ENCODE measurements at places on chromosomes 2 and 18.
A peak's percentile ranks its signal among the peaks of the same experiment; 100 is the strongest.

- no peak for DNase-seq
These were observed 91.7 kb upstream of the SPTBN1 start for GRCh38 chr2:54364409-54364808.

DNA sequence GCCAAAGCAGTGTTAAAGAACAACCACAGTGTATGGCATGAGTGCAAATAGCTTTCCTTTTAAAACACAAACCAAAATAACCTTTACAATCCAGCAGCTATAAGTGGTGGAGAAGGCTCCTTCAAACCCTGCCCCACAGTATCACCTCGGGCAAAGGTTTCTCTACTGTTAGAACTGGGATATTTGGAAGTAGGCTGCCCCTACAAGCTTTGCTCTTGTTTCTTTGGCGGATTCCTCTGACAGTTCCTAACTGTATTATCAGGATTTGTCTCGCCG, 214.8 kb downstream of the ZNF521 start:
- DNase-seq, result no peak

DNA sequence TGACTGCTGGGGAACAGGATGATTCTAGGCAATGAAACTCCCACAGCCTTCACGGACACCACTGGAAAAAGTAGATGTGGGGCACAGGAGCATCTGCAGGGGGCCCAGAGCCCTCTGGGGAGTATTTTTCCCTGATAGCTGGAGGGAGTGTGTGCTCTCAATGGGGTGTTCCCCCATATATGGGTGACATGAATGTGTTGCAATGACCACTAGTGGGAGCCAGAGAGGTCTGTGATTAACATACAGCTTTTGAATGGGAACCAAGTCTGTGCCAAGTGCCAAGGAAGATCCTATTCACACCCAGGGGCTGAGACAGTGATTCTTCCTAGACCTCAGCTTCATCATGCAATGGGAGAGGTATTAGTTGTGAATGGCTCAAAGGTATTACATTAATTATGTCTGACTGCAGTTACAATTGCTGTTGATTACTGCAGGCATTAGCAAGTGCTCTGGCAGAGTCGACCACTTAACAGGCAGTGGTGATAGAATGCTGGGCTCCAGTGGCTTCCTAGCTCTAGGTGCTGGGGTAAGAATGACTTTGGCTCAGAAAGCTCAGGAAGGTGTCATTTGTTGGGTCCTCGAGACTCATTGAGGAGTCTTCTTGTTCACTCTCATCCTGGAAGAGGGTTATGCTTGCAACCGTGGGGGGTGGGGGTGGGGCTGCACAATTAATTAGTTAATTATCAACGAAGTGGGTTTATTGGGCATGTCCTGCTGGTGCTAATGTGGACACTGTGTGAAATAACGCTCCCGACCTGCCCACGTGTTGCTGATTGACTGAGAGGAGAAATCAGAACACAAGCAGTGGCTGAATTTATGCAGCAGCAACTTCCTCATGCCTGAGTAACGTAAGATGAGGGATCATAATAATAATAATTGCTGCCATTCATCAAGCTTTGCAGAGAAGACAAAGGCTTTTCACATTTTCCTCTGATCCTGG, 194.1 kb downstream of the CLIP4 start:
- DNase-seq, result peak; percentile 48

DNA sequence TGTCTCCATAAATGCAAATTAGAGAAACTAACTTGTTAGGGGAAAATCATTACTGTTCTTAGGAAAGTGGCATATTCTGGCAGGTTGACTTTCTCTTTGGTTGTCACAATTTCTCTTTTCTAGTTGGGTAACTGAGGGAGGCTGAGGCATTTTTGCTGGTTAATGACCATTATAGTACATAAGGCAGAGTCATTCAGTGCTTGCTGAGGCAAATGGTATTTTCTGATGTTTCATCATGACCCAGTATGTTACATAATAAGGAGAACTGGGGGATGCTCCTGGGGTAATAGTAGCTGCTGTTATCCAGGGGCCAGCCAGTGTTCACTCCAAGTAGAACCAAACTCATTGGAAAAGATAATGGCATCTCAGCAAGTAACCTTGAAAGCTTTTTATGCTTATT, 62.3 kb downstream of the ITGA6 start:
- no peak for DNase-seq

DNA sequence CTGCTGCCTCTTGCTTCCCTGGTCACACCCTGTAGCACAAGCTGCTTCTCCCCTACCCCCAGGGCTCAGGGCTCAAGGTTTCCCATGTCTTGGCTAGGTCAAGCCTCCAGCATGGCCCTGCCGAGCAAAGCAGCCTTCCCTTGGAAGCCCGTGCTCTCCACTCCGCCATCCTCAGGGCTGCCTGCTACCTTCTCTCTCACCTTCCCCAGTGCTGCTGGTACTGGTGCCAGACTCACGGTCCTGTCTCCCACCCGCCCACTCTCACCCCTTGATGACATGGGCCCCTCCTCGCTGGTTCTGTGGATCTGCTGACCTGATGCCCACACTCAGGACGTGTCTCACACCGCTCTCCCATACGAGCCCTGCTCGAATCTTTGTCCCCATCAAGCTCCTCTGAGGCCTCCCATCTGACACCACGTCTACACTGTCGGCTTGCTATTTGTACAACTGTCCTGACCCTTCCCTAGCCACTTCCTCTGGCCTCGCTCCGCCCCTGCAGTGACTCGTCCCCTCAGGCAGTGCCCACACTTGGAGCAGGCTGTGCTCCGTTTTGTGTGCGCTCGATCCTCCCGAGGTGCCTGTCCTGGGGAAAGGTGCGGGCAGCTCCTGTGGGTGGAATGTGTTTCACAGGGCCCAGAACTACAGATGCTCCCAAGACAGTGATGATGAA, 49.9 kb downstream of the ZAP70 start:
- DNase-seq, result no peak

DNA sequence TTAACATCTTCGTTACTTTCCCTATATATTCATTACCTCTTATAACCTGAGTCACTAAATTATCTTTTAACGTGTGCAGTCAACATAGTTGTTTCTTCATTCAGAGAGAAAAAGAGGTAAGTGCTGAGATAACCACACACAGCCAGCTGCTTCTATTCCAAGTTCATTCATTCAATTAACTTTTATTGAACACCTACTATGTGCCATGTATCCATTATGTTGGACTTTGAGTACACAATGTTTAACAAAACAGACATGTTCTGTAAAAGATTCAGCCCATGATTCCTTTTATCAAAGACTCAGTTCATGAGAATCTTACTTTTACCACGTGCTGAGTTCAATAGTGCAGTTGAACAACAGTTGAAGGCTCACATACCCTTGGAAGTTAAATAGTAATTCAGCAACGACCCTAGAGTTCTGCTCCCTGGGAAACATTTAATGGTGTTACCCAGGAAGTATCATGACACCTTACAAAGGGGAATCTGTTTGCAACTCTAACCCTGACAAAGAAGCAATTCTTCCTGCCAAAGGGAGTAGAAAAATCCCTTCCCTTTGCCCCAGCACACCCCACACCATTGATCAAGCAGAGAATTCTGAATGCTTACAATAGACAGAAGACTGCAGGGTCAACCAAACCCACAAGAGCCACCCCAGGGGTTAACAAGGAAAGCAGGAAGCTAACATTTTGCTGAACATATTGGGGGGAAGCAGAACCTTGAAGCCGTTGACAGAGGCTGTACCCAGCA, 595.8 kb downstream of the STK39 start:
- no peak for DNase-seq

DNA sequence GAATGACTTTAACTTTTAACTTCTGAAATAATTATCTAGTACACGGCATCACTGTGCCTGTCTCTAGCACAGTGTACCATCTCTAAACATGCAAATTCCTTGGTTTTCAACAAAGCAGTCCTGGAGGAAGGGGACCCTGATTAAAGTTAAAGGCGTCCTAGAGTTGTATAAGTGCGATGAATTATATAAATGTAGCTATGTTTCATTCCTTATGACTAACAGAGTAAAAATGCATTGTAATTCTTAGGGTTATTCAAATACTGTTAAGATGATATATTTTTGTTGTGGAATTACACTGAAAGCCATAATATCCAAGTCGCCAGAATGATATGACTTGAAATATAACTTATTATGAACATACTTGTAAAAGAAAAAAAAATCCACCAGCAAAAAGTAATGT, 544.9 kb upstream of the LINC00305 start:
- no peak for DNase-seq

- DNase-seq, result no peak
These were observed 130.4 kb downstream of the IRS1 start for GRCh38 chr2:226669249-226669648.

DNA sequence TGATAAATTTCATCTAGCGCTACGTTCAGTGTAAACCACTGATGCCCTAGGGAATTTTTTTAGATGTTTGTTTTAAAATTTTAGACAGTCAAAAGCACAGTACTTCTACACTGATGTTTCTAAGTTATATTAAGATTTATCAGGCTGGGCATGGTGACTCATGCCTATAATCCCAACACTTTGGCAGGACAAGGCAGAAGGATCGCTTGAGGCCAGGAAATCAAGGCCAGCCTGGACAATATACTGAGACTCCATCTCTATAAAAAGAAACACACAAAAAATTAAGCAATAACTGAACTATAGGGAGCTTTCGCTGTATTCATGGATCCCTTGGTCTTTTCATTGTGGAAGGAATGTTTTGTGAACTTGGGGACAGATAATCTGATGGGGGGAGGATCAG, 50.6 kb upstream of the MAPRE2 start:
- no peak for DNase-seq

- DNase-seq, result peak; percentile 92
These were observed 25.3 kb downstream of the CRIM1 start for GRCh38 chr2:36380624-36381481.

GRCh38 chr2:63673865-63674533, 85.2 kb downstream of the MDH1 start:
- no peak for DNase-seq

DNA sequence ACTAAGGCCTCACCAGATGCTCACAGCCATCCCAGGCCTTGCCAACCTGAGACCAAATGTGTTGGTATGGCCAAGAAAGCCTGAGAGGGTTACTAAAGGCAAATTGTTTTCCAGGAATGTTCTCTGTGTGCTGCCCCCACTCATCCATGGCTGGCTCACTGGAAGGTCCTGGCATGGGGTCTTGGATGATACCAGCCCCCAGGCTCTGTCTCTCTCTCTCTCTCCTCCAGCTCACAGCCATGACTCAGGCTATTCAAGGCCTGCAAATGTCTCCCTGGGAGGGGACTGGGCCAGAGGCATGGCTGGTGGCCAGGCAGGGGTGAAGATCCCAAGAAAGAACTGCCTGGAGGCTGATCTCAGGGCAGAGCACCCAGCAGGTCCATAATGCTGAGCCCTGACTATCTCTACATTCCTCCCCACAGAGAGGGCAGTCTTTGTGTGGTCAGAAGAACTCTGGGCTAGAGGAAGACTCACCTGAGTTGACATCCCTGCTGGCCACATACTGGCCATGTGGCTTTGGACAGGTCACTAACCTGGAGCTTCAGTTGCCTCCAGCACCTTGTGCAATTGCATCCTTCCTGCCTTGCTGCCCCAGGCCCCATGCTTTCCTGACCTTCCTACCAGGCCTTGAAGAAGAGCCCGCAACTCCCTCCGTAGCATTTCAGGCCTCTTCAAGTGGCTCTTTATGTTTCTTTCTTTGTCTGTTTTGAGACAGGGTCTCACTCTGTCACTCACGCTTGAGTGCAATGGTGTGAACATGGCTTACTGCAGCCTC, 150.4 kb downstream of the ZFP36L2 start:
- peak; percentile 46 for DNase-seq

DNA sequence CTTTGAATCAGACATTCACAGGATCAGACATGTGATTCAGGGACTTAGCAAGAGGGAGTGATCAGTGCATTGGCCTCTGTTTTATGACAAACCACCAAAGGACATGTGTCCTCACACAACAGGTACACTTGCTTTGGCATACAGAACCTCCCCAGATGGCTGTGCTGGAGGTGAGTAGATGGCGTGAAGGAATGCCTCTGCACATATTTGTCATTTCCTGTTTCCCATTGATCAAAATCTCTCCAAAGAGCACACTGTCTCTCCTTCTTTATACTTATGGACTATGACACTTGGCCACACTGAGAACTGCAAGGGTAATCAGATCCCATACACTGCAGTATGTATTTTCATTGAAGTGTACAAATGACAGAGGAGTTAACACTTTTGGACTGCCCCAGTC, 927.6 kb downstream of the TSN start:
- no peak for DNase-seq

DNA sequence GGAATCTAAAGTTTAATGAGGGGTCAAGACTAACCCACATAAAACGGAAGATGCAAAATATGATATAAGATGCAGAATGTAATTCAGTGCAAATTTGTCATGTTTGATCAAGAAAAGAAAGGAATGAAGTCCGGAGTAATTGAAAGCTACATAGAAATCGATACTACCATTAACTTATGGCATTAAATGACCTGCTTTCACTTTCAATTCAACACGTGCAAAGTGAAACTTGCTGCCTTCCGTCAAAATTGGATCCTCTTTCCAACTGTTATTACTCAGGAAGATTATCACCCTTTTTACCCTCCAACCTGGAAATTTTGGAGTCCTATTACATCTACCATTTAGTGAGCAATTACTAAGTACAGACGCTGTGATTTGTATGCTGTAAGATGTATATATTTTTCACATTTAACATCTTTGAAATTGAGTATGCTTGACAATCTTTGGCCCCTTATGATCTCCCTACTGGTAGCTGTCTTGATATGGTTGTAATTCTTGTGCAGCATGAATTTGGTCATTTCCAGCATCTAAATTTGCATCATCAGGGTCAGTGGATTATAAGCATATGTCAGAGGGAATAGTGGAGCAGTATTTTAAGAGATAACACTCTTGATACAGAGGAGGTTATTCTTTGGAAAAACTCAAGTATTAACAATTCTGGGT, 18.6 kb downstream of the UNC80 start:
- DNase-seq, result no peak

GRCh38 chr2:98869870-98870269, 66.2 kb downstream of the CRACDL start:
- no peak for DNase-seq

GRCh38 chr18:69871363-69871762, 76.3 kb downstream of the CD226 start:
- no peak for DNase-seq

DNA sequence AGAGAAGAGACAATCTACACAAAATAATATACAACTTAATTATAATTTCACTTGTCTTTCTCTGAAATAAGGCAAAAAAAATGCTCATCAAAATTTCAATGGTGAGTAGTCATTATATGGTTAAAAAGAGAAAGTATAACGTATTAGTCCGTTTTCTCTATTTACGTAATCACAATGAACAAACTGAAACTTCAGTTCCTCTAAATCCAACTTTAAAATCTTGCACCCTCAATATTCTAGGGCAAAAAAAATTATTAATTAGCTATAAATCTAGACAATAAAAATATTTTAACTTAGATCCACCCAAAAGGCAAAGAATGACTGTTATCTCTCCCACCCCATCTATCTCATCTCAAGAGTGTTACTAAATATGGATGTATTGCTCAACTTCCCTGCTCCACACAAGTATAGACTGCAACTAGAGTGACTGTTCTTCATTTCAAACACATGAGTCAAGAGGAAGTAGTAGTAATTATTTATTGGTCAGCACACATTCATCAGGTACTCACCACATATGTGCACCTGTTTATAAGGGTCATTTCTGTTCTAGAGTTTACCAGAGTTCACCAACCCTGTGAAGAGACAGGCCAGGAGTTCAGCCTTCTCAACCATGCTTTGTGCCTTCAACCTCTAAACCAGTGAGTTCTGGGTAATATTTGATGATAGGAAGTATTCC, 36.4 kb downstream of the STK39 start:
- DNase-seq, result no peak

Data from ELF-1 (cell line).